ENCODE measurements at places on chromosomes 3 and 15.

DNA sequence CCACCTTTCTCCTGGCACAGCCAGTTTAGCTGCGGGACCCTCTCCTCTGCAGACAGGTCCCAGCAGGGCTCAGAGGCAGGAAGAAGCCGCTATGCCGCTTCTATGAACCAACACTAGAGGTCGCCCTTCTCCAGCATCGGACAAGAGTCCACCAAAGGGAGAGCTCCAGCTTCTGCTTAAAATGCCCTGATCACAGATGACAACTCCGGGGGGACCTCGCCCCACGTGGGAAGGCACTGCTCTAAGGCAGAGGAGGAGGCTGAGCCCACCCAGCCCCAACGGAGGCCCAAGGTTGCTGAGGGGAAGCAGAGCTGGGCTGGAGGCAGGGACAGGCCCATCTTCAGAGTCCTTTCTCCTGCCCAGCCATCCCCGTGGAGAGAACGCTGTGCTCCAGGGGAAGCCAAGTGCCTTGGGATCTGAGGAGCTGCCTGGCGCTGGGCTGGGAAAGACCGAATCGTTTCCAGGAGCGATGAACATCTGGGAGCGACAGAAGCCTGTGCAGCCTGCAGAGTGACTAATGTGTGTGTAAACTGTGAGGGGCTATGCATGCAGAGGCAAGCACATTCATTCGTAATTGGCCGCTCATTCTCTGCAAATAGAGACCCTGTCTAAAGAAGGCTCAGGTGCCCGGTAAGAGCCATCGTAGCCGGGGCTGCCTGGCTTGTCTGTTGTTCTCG is 43.5 kb upstream of the BDH1 start:
- peak; percentile 88 for DNase-seq

GRCh38 chr15:70401709-70402108 is 304.0 kb upstream of the TLE3 start:
- no peak for DNase-seq

DNA sequence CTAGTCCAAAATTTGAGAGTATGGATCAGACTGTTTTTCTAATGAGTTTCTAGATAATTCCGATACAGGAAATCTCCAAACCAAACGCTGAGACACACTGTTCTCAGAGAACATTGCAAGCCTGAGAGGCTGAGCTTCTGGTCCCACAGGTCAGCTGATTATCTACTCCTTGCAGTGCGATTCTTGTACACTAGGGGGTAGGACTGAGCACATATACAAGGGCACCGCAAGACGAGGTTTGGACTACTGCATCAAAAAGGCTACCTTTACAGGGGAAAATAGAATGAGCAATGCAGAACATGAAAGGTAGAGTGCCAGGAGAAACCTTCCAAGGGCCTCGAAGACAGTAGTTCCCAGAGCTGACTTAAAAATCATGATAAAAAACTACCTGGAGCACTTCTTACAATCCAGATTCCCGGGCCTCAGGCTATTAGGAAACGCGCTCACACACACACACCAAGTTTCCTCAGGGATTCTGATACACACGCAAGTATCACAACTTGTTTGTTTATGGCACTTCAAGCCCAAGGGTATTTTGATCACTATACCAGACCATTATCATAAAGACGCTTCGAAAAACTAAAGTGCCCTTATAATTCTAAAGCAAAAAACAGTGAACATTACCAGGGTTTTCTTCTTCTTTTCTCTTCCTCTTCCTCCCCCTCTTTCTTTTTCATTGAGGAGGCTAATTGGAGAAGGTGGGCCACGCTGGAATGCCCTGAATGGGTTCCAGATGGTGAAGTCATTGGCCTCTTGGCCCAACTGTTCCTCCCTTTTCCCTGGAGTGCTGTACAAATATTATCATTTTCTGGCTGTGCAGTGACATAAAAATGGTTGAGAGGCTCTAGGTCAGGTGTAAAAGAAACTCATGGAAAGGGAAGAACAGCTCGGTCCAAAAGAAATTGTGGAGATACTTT is 61.8 kb downstream of the SLC12A8 start:
- peak; percentile 74 for DNase-seq

GRCh38 chr3:179544981-179545645 is 17.6 kb upstream of the ACTL6A start:
- DNase-seq, result no peak

GRCh38 chr3:64450396-64450956 is 225.2 kb upstream of the PRICKLE2 start:
- no peak for DNase-seq

DNA sequence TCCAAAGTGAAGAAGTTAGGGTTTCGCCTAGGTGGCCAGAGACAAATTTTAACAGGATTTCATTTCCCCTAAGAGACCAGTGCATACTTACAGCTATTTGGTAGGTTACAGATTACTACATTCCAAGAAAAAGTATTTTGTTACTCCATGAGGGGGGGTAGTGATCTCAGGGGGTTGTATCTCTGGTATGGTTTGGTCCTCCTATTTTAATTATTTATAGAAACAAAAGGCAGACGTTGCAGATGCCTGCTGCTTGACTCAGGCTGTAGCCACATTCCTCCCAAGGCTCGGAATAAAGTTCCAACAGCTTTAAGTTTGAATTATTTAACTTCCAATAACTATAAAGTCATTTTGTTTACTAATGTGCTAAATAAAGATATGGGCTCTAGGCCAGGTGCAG is 1.3 kb upstream of the TRIM59 start:
- DNase-seq, result no peak

DNA sequence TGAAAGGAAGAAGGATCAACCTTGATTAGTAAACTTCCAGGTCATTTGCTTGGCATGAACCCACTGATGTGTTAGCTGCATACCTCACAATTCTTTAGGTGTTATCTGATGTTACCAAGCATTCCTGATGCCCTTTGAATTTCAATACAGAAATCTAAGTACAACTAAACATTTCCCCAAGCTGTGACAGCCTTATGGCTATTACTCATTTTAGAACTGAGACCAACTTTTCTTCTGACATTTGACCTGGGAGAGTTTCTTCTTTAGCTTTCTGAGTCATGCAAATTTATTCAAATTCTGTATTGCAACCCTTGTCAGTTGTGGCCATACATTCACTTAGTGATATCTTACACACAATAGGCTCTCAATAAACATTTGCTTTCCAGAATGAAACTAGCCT is 124.3 kb downstream of the TIGIT start:
- DNase-seq, result no peak

DNA sequence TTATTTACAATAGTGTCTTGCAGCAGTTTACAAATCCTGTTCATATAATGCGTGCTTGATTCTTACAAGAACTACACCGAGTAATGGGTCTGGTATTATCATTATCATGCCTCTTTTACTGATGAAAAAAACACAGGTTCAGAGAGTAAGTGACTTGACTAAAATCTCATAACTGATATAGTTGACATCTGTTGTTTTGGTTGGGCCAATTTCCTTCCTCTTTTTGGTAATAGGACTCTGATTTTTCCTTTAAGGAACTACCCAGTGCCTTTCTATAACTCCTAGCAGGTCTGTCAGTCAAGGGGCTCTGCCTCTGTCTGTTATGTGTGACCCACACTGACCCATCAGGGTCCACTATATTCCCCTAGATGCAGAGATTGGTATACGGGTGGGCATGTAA is 14.6 kb upstream of the BLOC1S6 start:
- DNase-seq, result peak; percentile 80

DNA sequence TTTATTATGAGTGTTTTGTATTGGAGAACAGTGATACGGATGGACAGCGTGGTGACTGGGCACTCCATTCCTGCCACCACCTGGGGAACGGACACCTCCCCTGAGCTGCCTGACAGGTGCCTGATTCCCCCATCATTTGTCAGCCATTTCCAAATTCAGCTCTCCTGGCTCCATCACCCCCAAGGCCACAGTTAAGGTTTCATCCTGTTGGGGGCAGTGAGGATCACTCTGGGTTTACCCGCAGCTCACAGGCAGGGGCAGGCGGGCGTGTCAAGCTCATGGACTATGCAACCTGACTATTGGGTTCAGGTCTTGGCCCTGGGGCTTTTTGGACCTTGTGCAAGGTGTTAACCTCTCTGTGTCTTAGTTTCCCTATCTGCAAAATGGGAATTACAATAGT is 76.3 kb downstream of the RAB11A start:
- DNase-seq, result peak; percentile 15

- no peak for DNase-seq
Measured at GRCh38 chr15:27454281-27455075, 483.5 kb downstream of the GABRG3 start.

GRCh38 chr15:70875001-70875782 is 17.0 kb downstream of the THAP10 start:
- DNase-seq, result no peak

GRCh38 chr3:41169023-41169422 is 30.3 kb upstream of the CTNNB1 start:
- DNase-seq, result no peak

GRCh38 chr15:81023483-81024264 is 23.0 kb downstream of the TLNRD1 start:
- DNase-seq, result peak; percentile 65

DNA sequence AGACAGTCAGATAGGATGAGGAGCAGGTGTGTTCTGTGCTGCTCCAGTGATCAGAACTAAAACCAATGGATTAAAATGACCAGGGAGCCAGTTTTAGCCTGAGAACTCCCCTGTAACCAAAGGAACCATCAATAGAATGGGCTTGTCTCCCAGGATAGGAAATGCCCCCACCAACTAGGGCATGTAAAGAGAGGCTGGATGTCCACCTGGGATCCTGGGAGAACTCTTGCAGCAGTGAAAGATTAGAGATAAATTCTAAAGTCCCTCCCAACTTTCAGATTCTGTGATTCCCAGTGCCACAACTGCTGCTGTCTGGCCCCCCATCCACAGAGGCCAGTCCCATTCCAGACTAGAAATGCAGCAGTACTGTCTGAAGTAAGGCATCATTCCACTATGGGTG is 33.8 kb downstream of the HDC start:
- DNase-seq, result no peak

DNA sequence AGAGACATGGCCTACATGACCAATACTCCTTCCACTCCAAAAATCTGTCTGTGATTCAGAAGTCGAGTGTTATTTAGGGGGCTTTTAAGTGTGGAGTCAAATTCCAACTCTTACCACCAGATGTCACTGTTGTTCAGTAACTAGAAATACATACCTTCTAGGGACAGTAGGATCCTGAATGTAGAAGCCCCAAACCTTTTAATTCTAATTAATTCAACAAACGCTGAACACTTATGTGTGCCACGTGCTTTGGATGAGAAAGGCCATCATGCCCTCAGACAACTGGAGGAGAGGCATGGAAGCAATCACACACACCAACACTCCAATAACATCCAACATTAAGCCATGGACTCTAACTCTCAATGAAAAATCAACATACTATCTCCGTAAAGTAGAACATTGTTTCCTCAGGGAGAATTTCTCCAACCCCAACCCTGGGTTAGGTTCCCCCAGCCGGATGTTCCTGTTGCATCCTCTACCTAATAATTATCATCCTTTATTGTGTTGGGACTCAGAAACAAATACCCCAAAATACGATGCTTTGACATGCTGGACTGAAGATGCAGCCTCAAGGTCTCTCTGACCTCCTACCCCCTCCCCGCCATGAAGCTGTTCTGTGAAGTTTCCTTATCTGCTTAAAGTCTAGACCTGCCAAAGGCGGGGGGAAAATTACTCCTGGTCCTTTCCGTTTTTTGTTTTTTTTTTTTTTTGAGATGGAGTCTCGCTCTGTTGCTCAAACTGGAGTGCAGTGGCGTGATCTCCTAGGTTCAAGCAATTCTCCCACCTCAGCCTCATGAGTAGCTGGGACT is 8.0 kb upstream of the CCDC13 start:
- peak; percentile 90 for DNase-seq

DNA sequence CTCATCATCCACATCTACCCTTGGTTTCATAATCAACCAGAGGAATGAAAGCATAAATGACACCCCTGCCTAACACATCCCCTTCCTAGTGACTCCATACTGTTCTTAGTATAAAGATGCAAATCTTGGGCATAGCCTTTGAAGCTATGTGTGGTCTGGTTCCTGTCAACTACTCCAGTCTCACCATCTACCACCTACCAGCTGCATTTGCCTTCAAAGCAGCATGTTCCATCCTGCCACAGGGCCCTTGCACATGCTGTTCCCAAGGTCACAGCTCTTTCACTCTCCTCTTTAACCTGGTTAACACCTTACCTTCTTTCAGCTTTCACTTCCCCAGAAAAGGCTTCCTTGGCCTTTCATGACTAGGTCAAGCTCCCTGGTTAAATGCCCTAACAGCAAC is 62.3 kb upstream of the ARHGEF3 start:
- DNase-seq, result no peak

GRCh38 chr3:56467801-56468183 is 475 bp downstream of the ERC2 start:
- DNase-seq, result no peak

DNA sequence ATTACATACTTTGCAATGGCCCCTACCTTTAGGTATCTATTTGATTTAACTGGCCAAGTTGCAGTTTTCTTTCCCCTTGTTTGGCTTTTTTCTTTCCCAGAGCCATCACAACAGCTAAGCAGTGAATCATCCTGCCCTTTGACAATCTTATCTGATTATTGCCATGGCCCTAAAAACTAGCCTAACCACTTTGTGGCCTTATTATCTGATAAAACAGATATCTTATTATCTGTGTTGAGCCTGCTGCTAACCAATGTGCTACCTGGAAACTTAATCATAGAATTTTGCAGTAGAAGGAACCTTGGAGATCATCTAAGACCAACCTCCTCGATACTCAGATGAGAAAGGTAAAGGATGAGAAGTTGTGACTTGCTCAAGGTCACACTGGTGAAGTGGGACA is 37.1 kb downstream of the EIF4E3 start:
- no peak for DNase-seq

GRCh38 chr15:80081390-80081789 is 21.9 kb downstream of the ZFAND6 start:
- DNase-seq, result peak; percentile 90

DNA sequence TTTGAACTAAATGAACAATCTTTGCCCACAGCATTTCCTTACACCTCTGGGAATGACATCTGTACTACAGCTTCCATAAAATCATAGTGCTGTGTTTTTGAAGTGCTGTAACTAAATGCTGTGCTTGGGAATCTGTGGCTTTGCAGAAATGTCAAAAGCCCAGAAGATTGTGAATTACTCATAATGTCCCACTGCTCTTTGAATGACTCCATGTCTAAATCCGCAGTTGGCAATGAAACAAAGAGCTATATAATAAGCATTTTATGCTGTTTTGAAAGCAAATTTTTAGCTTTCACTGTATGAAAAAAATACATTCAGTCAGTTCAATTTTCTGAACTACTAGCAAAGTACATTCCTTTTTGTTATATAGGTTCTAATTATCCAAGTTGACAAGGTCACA is 88.6 kb upstream of the ADAMTS17 start:
- DNase-seq, result no peak

- no peak for DNase-seq
Measured at GRCh38 chr15:64915518-64916227, 4.0 kb downstream of the ANKDD1A start.

DNA sequence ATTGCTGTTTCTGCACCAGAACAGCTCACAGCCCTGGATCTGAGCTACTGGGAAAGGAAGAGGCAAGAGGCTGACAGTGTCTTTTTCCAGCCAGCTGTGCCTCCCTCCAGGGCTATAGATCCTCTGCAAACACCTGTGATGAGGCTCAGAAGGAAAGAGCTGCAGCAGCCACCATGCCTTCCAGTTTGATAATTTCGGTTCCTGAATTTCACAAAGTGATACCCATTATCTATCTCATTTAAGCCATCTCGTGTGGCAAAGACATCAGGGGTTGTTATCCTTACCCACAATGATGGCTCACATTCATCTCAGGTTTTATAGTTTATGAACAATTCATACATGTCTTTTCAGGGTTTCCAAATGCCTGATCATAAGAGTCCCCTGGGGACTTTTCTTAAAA is 1.8 kb upstream of the LARP6 start:
- DNase-seq, result no peak

All from KBM-7 (cell line).